ENCODE measurements at places on chromosomes 16 and 17.

GRCh38 chr17:75530837-75531720, 5.6 kb downstream of the LLGL2 start:
- DNase-seq: no peak

DNA sequence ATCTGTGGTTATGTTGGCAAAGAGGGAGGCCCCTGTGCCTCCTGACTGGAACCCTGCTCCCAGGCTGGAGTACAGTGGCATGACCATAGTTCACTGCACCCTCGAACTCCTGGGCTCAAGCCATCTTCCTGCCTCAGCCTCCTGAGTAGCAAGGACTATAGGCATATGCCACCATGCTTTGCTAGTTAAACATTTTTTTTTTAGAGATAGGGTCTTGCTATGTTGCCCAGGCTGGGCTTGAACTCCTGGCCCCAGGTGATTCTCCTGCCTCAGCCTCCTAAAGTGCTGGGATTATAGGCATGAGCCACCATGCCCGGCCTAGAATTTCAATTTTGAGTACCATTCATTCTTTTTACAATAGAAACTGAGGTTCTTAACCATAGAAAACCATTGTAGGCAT, 21.2 kb upstream of the ITGB3 start:
- no peak for DNase-seq

- no peak for DNase-seq
Observed at GRCh38 chr16:54215471-54215870, 71.1 kb downstream of the IRX3 start.

GRCh38 chr17:7323731-7324437, 5.3 kb downstream of the NEURL4 start:
- DNase-seq: no peak

DNA sequence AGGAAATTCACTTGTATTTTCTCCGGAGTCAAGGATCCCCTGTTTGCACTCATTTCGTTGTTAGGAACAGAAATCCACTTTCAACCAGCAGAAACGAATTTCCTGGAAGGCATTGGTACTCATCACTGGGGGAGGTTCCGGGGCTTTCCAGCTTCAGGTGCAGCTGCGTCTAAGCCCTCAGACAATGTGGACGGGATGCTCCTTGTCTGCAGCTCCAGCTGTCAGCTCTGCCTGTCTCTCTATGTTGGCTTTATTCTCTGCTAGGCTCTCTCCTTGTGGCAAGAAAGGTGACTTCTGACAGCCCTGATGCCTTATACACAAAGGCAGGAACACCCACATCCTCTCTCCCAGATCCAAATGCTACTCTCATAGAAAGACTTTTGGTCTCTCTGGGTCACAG, 183.9 kb upstream of the HSBP1 start:
- no peak for DNase-seq

- no peak for DNase-seq
Observed at GRCh38 chr17:47708312-47708863, 14.4 kb downstream of the TBKBP1 start.

- DNase-seq: no peak
Observed at GRCh38 chr17:80163336-80163735, 6.5 kb upstream of the CARD14 start.

- DNase-seq: no peak
Observed at GRCh38 chr17:69451416-69452394, 37.2 kb downstream of the MAP2K6 start.

GRCh38 chr17:71284032-71284755, 836.6 kb upstream of the SOX9 start:
- DNase-seq: no peak

DNA sequence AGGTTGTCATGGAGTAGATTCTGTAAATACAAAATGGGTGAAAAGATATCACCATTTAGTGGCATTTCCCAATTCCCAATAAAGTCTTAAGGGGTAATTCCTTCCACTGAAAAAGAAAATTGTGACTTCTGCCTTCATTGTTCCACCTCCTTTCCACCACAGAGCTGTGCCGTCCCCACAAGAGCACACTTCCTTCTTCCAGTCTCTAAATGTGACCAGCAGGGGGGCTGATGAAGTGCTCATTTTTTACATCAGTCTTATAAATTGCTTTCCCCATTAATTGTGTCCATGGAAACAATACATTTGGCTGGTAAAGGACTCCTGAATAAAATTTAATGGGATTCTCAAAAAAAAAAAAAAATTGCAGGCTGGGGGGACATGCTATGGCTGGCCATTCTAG, 260.8 kb upstream of the PSMD7 start:
- DNase-seq: no peak

- DNase-seq: no peak
Observed at GRCh38 chr16:50389900-50390299, 21.1 kb upstream of the BRD7 start.

DNA sequence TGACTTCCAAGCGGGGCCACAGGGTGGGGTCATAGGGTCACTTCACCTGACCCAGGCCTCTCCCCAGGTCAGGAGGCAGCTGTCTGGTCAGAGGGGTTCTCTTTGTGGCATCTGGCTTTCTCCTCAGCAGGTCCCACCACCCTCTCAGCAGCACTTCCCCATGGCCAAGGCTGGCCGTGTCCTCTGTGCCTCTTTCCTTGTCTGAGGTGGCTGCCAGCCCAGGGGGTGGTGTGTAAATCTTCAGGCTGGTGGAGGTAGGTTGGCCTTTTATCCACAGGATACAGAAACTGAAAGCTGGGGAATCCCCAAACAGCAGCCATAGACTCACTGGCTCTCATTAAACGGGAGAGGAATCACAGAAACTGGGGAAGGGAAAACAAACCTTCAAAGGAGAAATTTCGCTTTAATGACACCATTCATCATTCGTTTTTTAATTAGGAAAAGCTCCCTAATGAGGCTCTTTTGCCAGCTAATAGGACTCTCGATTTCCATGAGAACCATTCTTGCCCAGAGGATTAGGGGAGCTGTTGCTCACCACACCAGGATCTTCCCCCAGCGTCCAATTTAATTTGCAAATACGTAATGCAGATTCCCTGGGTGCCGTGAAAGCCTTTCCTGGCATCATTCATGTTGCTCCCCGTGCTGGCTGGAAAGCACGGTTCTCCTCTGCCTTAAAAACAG, 18.0 kb downstream of the C17orf75 start:
- no peak for DNase-seq

DNA sequence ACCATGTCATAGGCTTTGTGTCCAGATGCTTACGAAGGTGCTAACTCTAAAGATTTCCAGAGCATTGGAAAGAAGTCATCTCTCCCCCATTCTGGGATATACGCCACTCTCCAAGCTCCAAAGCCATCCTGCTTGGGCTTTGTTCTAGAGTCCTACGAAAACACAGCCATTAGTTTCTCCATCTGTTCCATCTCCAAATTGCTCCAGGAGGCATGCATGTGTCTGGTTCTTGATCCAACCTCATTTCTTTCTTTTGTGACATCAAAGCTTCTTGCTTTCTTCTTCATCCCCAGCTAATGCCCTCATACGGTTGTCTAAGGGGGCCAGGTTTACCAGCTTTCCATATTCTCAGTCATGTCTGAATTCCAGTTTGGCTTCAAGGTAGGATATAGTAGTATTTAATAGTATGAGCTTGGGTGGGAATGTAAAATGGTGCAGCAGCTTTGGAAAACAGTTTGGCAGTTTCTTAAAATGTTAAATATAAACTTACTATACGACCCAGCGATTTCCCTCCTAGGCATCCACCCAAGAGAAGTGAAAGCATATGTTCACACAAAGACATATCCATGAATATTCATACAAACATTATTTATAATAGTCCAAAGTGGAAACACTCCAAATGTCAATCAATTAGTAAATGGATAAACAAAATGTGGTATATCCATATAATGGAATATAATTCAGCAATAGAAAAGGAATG, 202.6 kb downstream of the SHISA9 start:
- DNase-seq: no peak

Measured in left hindlimb (tissue), 1 donor.